B cell (primary cell): ENCODE measurements at places on chromosomes 4 and X.

GRCh38 chr4:123555233-123555806 lies 158.7 kb downstream of the SPRY1 start:
- H3K36me3 ChIP-seq, result no peaks in the 10 kb centered on the region
- no peak for DNase-seq
- no peak overlapping the region for H3K4me3 ChIP-seq
- H3K27me3 ChIP-seq, result no peaks in the 10 kb centered on the region
- no peak overlapping the region for H3K27ac ChIP-seq

DNA sequence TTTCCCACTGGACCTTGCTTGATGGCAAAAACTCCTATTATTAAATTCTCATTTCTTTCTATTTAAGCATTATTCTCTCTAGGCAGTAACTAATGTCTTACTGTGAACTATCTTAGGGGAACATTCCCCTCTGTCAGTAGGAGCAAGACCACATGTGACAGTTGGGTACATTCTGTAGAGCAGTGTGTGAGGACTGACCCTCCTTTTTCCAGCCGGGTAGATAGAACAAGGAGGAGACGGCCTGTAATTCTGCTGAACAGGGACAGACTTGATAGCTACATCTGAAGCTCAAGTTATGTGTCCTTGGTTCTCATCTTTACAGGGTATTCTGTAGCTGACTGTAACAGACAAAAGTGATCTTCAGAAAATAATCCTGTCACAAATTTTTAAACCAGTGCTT lies 43.3 kb downstream of the FNIP2 start:
- no peak overlapping the region for H3K27ac ChIP-seq
- no peaks in the 10 kb centered on the region for H3K36me3 ChIP-seq
- H3K4me1 ChIP-seq, result peaks cover 25% of the 10 kb centered on the region
- peaks cover 76% of the 10 kb centered on the region for H3K27me3 ChIP-seq
- H3K4me3 ChIP-seq, result no peak overlapping the region
- DNase-seq, result no peak

- DNase-seq, result no peak
- no peak overlapping the region for H3K4me3 ChIP-seq
- H3K27me3 ChIP-seq, result no peaks in the 10 kb centered on the region
- no peaks in the 10 kb centered on the region for H3K36me3 ChIP-seq
Observed at GRCh38 chrX:20596856-20597255, 330.1 kb upstream of the RPS6KA3 start.

DNA sequence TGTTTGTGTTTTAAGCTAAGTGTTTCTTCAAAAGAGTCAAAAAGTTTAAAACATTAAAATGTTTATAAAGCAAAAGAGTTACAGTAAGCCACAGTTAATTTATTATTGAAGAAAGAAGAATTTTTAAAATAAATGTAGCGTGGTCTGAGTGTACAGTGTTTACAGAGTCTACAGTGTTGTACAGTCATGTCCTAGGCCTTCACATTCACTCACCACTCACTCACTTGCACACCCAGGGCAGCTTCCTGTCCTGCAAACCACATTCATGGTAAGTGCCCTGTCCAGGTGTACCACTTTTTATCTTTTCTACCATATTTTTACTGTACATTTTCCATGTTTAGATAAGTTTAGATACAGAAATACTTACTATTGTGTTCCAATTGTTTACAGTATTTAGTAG lies 239.7 kb upstream of the AGA start:
- no peaks in the 10 kb centered on the region for H3K4me1 ChIP-seq
- H3K27me3 ChIP-seq, result no peaks in the 10 kb centered on the region
- H3K27ac ChIP-seq, result no peak overlapping the region
- no peak for DNase-seq

- no peaks in the 10 kb centered on the region for H3K27me3 ChIP-seq
- H3K36me3 ChIP-seq, result no peaks in the 10 kb centered on the region
- H3K4me3 ChIP-seq, result no peak overlapping the region
- H3K4me1 ChIP-seq, result peaks cover 28% of the 10 kb centered on the region
- peak; percentile 68 for DNase-seq
- peak overlapping the region; percentile 56 for H3K27ac ChIP-seq
Observed at GRCh38 chrX:136714626-136715599, 65.8 kb downstream of the ARHGEF6 start.

GRCh38 chr4:154998284-154998683 lies 210.2 kb upstream of the NPY2R start:
- no peaks in the 10 kb centered on the region for H3K4me1 ChIP-seq
- H3K27me3 ChIP-seq, result no peaks in the 10 kb centered on the region
- no peak overlapping the region for H3K27ac ChIP-seq
- no peak for DNase-seq
- H3K36me3 ChIP-seq, result no peaks in the 10 kb centered on the region

- no peak for DNase-seq
- no peaks in the 10 kb centered on the region for H3K27me3 ChIP-seq
- H3K36me3 ChIP-seq, result no peaks in the 10 kb centered on the region
- H3K27ac ChIP-seq, result no peak overlapping the region
Observed at GRCh38 chrX:11039926-11040325, 71.2 kb upstream of the HCCS start.

GRCh38 chr4:106614441-106614840 lies 245.9 kb upstream of the GIMD1 start:
- no peaks in the 10 kb centered on the region for H3K36me3 ChIP-seq
- H3K27ac ChIP-seq, result no peak overlapping the region
- no peak overlapping the region for H3K4me3 ChIP-seq
- no peaks in the 10 kb centered on the region for H3K4me1 ChIP-seq
- H3K27me3 ChIP-seq, result no peaks in the 10 kb centered on the region

- H3K36me3 ChIP-seq, result no peaks in the 10 kb centered on the region
- H3K4me3 ChIP-seq, result no peak overlapping the region
- no peak overlapping the region for H3K27ac ChIP-seq
- H3K4me1 ChIP-seq, result no peaks in the 10 kb centered on the region
Observed at GRCh38 chr4:93199492-93199891, 629.1 kb upstream of the ATOH1 start.

DNA sequence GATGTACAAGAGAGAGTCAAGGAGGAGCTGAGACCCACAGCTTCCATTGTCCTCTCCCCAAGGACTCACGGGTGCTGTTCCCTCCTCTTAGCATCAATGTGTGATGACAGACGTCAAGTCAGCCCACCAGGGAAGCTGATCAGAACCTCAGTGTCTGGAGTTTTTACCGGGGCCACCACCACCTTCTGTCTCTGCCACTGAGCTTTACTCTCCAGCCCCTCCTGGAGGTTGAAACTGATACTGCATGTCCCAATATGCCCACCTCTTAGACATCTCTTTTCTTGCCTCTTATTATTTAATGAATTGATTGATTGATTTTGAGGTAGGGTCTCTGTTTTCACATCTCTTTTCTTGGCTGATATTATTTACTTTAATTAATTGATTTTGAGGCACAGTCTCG lies 10.3 kb upstream of the AKAP17A start:
- H3K27me3 ChIP-seq, result no peaks in the 10 kb centered on the region
- no peak overlapping the region for H3K27ac ChIP-seq
- no peaks in the 10 kb centered on the region for H3K36me3 ChIP-seq
- peaks cover 20% of the 10 kb centered on the region for H3K4me1 ChIP-seq
- H3K4me3 ChIP-seq, result no peak overlapping the region
- peak; percentile 77 for DNase-seq

DNA sequence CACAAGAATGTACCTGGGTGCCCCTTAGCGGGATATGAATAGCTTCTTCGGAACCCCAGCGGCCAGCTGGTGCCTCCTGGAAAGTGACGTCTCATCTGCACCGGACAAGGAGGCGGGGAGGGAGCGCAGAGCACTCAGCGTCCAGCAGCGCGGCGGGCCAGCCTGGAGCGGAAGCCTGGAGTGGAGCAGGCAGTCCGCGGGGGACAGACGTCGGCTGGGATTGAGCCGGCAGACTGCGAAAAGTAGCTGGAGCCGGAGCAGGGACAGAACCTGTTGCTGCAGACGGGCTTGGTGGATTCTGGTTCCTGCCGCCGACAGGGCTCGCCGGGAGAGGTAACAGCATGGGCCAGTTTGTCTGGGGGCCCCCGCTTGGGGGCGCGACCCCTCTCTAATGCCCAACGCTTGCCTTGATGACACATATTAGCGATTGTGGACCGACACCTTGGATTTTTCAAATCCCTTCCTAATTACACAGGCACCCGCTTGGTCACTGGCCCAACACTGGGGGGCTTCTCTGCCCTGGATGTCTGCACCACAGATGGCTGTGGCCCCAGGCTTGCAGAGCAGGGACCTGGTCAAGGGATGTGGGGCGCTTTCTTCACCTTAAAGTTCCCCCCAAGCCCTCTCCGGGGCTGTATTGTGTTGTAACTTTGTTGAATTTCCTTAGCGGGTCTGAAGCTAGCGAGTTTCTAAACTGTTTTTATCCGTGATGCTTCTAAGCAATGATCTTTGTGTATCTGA lies at the start of gene NPFFR2:
NPFFR2 (plus strand) TSS at position 133 of the 741 bp plus-strand sequence. CDS start 96,592 bp downstream, outside the sequence.
- no peak for DNase-seq
- no peak within 1 kb of the TSS for H3K27ac ChIP-seq
- H3K27me3 ChIP-seq, result peaks cover 4% of the 10 kb centered on the region
- no peaks in the 10 kb centered on the region for H3K36me3 ChIP-seq

DNA sequence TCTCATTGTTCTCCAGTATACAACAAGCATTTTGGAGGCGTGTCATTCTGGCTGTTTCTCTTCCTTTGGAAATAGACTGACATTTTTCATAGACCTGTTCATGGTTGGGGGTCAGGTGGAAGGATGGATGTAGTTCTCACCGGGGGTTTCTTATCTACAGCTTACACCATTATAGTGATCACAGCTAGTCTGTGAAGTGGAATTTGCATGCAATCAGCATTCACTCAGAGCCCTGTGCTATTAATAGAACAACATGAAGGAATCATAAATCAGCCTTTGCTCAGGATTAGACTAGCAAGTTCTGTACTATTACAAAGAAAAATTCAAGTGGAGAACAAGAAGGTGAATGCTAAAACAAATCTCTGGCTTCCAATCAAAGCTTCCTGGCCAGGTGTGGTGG lies 132.6 kb upstream of the PUDP start:
- H3K27me3 ChIP-seq, result no peaks in the 10 kb centered on the region
- H3K27ac ChIP-seq, result no peak overlapping the region
- no peaks in the 10 kb centered on the region for H3K36me3 ChIP-seq
- no peak for DNase-seq

GRCh38 chr4:122744229-122744628 lies 11.7 kb downstream of the BBS12 start:
- no peak overlapping the region for H3K27ac ChIP-seq
- H3K4me3 ChIP-seq, result no peak overlapping the region
- no peaks in the 10 kb centered on the region for H3K4me1 ChIP-seq
- no peaks in the 10 kb centered on the region for H3K27me3 ChIP-seq
- no peak for DNase-seq
- H3K36me3 ChIP-seq, result no peaks in the 10 kb centered on the region

- no peak overlapping the region for H3K4me3 ChIP-seq
- H3K27ac ChIP-seq, result no peak overlapping the region
- no peak for DNase-seq
- H3K27me3 ChIP-seq, result no peaks in the 10 kb centered on the region
- H3K4me1 ChIP-seq, result no peaks in the 10 kb centered on the region
- H3K36me3 ChIP-seq, result no peaks in the 10 kb centered on the region
Observed at GRCh38 chrX:39873117-39873516, 224.6 kb downstream of the BCOR start.

DNA sequence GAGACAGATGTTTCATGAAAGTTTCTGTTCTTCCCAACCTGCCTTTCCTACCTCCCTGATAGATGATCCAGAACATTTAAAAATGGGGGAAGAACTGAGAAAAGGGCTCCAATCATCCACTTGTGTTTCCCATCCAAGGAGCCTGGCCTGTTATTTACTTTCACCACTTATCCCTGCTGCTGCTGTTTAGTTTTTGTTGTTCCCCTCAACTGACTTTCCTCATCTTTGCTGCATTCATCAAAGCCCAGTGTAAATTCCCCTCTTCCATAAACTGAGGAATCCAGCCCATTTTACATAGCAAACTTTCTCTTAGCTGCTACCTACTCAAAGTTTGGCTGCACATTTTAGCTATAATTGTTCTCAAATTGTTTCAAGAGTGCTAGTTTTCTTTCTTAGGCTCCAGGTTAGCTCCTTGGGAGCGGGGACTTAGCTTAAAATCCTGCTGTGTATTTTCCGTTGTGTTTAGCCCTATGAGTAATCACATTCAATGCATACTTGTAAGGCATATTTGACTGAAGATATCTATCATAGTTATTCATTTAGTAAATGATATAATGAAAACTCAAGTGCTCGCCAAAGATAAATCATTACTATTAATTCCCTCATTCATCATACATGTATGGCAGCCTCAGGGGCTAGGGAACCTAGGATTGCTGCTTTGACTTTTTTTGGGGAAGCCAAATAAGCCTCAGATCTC lies 1.4 kb upstream of the PTPN13 start:
- DNase-seq, result no peak
- no peaks in the 10 kb centered on the region for H3K36me3 ChIP-seq
- H3K4me1 ChIP-seq, result peaks cover 20% of the 10 kb centered on the region
- no peak overlapping the region for H3K27ac ChIP-seq
- peaks cover 28% of the 10 kb centered on the region for H3K27me3 ChIP-seq

DNA sequence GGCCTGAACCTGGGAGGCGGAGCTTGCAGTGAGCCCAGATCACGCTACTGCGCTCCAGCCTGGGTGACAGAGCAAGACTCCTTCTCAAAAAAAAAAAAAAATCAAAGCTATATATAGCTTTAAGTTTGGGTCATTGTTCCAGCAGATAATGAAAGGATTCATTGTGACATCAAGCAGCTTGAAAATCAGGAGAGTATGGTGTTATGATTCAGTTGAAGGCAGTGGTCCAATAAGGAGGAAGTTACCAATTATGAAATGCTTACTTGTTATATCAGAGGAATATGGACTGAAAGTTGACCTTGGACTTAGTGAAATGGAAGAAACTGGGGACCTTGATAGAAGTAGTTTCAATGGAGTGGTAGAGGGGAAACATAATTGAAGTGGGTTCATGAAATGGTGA lies 140.4 kb upstream of the MAD2L1 start:
- no peaks in the 10 kb centered on the region for H3K36me3 ChIP-seq
- no peaks in the 10 kb centered on the region for H3K27me3 ChIP-seq
- H3K4me3 ChIP-seq, result no peak overlapping the region
- H3K4me1 ChIP-seq, result no peaks in the 10 kb centered on the region

DNA sequence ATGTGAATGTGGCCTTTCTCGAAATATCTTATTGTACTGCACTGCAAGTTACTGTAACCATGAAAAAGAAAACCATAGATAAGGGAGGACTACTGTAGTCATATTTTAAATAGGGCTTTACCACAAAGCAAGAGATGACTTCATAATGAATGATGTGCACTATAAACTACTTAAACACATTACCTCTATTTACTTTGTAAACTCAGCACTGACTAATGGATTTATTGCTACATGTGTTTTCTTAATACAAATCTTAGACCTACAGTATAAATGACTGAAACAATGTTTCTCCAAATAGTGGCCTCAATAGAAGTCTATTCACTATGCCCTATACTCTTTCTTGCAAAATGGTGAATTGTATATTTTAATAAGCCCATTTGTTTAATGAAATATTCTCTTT lies 61.1 kb downstream of the HDX start:
- H3K27ac ChIP-seq, result no peak overlapping the region
- H3K27me3 ChIP-seq, result no peaks in the 10 kb centered on the region
- no peak for DNase-seq
- no peaks in the 10 kb centered on the region for H3K4me1 ChIP-seq
- no peaks in the 10 kb centered on the region for H3K36me3 ChIP-seq

DNA sequence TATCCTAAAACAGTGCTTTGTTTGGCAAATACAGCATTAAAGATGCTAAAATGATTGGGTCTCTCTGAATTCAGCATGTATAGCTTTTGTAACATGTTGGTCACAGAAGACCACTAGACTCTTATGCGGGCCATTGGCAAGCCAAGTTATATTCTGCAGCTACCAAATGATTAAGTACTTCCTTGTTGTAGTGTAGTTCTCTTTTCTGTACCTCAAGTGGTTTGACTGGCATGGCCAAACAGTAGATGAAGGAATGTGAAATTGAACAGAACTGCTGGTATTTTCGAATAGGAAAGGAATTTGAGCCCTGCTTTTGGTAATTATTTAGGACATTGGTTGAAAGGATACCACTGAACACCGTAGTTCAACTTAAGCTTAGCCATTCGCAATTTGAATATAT lies 193.9 kb upstream of the GPC4 start:
- H3K4me3 ChIP-seq, result no peak overlapping the region
- H3K27ac ChIP-seq, result no peak overlapping the region
- no peaks in the 10 kb centered on the region for H3K4me1 ChIP-seq
